Osteocyte (in vitro differentiated cells): ENCODE measurements at places on chromosomes 4 and X. TPM values are rescaled to one million over a fixed set of nuclear protein-coding genes. Genes with fewer than 3 reads are reported as not detected.

The DNAAF6 gene
- not detected in 2 replicates for total RNA-seq

DNA sequence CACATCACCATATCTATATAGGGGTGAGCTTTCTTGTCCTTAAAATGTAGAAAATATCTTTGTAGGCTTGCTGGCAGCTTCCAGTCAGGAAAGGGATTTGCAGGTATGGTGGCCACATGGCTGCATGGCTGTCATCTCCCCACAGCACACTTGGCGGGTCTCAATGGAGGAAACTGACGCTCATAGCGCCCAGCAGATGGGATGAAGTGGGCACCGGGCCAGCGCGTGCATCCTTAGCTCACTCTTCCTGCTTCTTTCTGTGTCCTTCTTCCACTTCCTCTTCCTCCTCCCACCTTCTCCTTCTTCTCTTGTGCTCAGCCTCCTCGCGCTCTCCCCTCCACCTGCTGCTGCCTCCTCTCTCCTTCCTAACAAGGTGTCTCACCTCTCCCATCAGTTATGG is 156.2 kb upstream of the PSAPL1 start:
- H3K27me3 ChIP-seq = peaks cover 4% of the 10 kb centered on the region
- DNase-seq = no peak
- H3K4me3 ChIP-seq = no peak overlapping the region
- H3K4me1 ChIP-seq = no peaks in the 10 kb centered on the region

DNA sequence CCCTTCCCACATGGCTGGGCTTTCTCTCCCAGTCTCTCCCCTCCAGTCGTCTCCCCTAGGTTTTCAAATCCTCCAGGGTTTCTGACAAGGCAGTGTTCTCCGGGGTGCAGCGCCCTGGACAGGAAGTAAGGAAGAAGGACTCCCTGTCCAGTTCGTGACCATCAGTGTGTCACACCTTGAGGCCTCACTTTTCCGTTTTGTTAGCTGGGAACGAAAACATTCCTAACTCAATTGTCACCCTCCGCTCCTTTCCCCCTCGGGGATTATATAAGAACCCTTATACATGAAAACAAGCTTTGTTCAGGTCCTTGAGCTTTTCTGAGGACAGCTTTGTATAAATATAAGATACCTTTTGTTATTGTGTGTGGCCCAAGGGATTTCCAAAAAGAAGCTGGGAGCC is 92.1 kb downstream of the KDR start:
- no peak for DNase-seq
- peaks cover 4% of the 10 kb centered on the region for H3K4me1 ChIP-seq
- peaks cover 77% of the 10 kb centered on the region for H3K27me3 ChIP-seq

The SLITRK4 gene
- 0.10 and 0.11 TPM in 2 replicates for total RNA-seq

DNA sequence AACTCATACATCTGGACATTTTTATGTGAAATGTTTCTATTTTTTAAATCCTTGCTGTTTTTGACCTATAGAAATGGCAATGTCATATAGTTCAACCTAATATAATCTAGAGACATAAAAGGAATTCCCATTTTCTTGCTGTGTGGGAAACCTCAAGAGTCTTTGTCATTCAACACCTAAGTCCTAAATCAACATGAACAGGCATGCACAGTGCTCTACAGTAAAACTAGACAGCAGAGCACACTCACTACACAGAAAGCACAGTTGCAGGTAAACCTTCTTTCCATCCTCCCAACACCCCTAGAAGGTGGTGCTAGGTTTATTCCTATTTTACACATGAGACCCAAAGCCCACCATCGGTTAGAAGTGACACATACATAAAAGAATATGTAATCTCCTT is 79.1 kb upstream of the C1QTNF7 start:
- peaks cover 20% of the 10 kb centered on the region for H3K27me3 ChIP-seq
- peaks cover 3% of the 10 kb centered on the region for H3K4me1 ChIP-seq
- no peak for DNase-seq

The USP17L25 gene
- not detected in 2 replicates for total RNA-seq

DNA sequence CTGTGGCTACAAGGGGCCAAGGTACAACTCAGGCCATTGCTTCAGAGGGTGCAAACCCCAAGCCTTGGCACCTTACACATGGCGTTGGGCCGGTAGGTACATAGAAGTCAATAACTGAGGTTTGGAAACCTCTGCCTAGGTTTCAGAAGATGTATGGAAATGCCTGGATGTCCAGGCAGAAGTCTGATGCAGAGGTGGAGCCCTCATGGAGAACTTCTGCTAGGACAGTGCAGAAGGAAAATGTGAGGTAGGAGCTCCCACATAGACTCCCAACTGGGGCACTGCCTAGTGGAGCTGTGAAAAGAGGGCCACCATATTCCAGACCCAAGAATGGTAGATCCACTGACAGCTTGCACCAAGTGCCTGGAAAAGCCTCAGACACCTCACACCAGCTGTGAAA is 92.1 kb upstream of the SFRP2 start:
- no peaks in the 10 kb centered on the region for H3K27me3 ChIP-seq
- H3K27ac ChIP-seq = no peak overlapping the region
- no peak overlapping the region for H3K4me3 ChIP-seq
- no peaks in the 10 kb centered on the region for H3K36me3 ChIP-seq
- H3K4me1 ChIP-seq = no peaks in the 10 kb centered on the region

- DNase-seq = no peak
- H3K27ac ChIP-seq = no peak overlapping the region
- H3K27me3 ChIP-seq = peaks cover 31% of the 10 kb centered on the region
- H3K4me1 ChIP-seq = peaks cover 2% of the 10 kb centered on the region
- no peaks in the 10 kb centered on the region for H3K36me3 ChIP-seq
These were observed 59.6 kb upstream of the AFAP1 start for GRCh38 chr4:7999279-7999678.

DNA sequence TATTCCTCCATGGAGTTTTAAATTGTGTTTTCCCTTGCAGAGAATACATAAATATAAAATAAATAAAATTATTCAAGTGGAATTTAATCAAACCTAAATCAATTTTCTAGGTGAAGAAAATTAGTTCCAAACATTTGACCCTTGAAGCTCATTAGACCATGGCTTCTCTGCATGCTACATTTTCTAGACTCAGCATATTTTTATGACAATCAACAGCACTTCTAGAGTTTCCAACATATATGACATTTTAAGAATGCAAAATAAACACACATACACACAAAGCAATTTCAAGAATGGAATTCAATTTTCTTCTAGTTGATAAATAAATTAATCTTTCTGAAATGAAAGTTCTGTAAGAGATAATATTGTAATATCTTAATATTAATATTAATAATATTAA is 1083.9 kb upstream of the INTU start:
- H3K4me1 ChIP-seq = peaks cover 2% of the 10 kb centered on the region
- H3K4me3 ChIP-seq = no peak overlapping the region
- H3K27me3 ChIP-seq = no peaks in the 10 kb centered on the region
